ENCODE measurements at places on chromosomes 5 and 9. TPM values are rescaled to one million over a fixed set of nuclear protein-coding genes. Genes with fewer than 3 reads are reported as not detected.
A peak's percentile ranks its signal among the peaks of the same experiment; 100 is the strongest.

The PCDHB5 gene
- 10.3 TPM for total RNA-seq

The IRX2 gene
- 0.15 TPM for total RNA-seq

The C9 gene
- total RNA-seq, result 0.20 TPM

DNA sequence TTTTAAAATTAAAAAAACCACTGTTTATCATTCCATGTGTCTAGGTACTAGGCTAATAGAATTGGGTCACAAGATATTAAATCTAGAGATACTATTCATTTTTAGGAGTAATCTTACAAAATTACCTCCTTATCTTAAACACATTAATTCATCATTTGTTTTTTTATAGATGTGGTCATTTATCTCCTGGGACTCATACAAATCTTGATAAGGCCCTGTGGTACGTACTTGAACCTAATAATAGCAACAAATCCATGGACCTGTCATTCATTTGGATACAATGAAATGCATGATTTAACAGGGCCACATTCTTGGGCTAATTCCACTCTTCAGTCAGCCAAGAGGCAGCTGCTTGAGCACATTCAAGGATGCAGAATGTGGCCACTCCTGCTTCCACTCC, 66.4 kb upstream of the MARCHF11 start:
- no peak for DNase-seq

The SUSD3 gene
- total RNA-seq, result 36.4 TPM

The TICAM2 gene
- 1.0 TPM for total RNA-seq

- DNase-seq, result no peak
Observed at GRCh38 chr5:169511708-169512107, 71.9 kb upstream of the SPDL1 start.

- DNase-seq, result peak; percentile 63
Observed at GRCh38 chr5:172855597-172856292, 21.7 kb downstream of the ERGIC1 start.

The RAD23B gene
- 48.9 TPM for total RNA-seq

- no peak for DNase-seq
Observed at GRCh38 chr9:107409581-107410389, 79.8 kb downstream of the KLF4 start.

The GABRG2 gene
- not detected for total RNA-seq

GRCh38 chr9:119289740-119290433, 79.3 kb downstream of the BRINP1 start:
- DNase-seq, result no peak

The LMX1B gene
- total RNA-seq, result 0.20 TPM

The PCDHGB6 gene
- 13.6 TPM for total RNA-seq

The ANKRD31 gene
- total RNA-seq, result 0.38 TPM

- DNase-seq, result no peak
Observed at GRCh38 chr5:168360521-168361285, 69.3 kb downstream of the WWC1 start.

The FBP1 gene
- 2.4 TPM for total RNA-seq

DNA sequence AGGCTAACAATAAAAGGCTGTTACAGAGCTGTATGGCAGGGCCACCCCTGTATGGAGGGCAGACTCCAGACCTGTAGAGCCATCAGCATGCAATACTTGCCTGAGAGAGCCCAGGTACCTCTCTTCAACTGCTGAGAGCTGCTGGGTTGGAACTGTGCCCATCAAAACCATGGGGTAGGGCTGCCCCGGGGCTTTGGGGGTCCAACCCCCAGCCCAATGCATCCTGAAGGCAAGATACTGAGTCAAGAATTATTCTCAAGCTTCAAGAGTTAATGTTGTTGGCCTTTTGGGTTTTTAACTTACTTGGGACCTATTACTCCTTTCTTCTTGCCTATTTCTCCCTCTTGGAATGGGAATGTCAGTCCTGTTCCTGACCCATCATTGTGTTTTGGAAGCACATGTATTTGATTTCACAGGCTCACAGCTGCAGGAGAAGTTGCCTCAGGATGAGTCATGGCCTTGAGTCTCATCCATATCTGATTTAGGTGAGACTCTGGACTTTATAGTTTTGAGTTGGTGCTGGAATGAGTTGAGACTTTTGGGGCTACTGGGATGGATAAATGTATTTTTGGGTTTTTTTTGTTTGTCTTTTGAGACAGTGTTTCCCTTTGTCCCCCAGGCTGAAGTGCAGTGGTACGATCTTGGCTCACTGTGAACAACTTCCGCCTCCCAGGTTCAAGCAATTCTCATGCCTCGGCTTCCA, 21.0 kb upstream of the CDK7 start:
- DNase-seq, result no peak

DNA sequence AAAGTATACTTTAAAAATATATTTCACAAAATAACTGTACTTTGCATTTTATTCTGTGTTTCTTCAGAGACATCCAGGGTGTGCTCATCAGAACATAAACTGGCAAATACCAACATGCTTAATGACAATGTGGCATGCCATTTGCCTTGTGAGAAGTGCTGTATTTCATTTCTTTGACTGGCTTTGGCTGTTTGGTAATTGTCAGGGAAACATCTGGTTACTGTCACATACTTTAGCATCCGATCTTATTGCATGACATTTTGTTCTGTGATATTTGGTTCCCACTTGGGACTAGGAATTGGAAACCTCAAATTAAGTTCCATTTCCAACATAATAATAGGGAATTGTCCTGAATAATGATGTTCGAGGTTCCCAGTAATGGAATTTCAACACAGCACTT, 96.5 kb downstream of the FGF10 start:
- DNase-seq, result no peak

The SPINK9 gene
- total RNA-seq, result not detected

- no peak for DNase-seq
Observed at GRCh38 chr5:137600721-137601360, 101.7 kb upstream of the SPOCK1 start.

The GRPEL2 gene
- 17.4 TPM for total RNA-seq

The IL13 gene
- not detected for total RNA-seq

The SLC4A9 gene
- total RNA-seq, result not detected

DNA sequence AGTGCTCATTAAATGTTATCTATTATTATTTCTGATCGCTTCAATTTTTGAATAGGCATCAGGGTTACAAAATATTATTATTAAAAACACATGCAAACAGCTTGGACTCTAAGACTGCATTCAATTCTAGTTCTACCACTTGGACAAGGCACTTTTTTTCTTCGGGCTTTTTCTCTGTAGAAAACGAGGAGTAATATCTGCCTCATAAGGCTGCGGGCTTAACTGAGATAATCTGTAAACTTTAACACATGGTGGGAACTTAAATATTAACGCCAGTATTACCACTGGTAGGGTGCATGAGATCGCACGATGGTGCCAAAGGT, 511 bp upstream of the SPDL1 start:
- no peak for DNase-seq

- no peak for DNase-seq
Observed at GRCh38 chr9:97874624-97875023, 21.6 kb downstream of the FOXE1 start.

- DNase-seq, result no peak
Observed at GRCh38 chr5:138448070-138448469, 9.2 kb downstream of the REEP2 start.

DNA sequence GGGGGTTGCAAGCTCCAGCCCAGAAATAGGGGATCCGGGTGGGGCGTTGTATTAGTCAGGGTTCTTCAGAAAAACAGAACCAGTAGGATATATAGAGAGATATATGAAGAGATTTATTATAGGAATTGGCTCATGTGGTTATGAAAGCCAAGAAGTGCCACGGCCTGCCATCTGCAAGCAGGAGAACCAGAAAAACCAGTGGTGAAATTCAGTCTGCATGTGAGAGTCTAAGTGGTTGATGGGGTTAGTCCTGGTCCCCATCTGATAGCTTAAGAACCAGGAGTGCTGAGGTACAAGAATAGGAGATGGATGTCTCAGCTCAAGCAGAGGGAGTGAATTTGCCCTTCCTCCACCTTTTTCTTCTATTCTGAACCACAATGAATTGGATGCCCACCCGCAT, 123.4 kb upstream of the APC start:
- DNase-seq, result no peak

The LAMC3 gene
- 1.8 TPM for total RNA-seq

- no peak for DNase-seq
Observed at GRCh38 chr9:107975426-107976010, 485.9 kb upstream of the KLF4 start.

The CD74 gene
- 750 TPM for total RNA-seq

DNA sequence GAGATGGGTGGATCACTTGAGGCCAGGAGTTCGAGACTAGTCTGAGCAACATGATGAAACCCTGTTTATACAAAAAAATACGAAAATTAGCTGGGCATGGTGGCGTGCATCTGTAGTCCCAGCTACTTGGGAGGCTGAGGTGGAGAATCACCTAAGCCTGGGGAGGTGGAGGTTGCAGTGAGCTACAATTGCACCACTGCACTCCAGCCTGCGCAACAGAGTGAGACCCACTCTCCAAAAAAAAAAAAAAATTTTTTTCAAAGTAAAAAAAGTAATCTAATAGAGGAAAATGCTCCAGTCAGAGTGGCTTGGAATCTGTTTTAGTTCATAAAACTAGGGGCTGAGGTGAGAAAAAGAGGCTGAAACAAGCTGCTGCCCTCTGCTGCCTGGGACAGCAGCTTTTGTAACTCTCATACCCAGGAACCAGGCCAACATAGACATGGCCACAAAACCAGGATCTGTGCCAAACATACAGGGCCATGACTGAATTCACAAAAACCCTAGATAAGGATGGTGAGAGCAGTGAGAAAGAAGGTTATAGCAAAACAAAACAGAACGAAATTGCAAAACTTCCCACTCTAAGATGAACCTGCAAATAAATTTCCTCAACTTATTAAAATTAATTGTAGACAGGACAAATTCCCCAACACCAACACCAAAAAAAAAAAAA, 13.1 kb upstream of the DCAF12 start:
- DNase-seq, result peak; percentile 40

DNA sequence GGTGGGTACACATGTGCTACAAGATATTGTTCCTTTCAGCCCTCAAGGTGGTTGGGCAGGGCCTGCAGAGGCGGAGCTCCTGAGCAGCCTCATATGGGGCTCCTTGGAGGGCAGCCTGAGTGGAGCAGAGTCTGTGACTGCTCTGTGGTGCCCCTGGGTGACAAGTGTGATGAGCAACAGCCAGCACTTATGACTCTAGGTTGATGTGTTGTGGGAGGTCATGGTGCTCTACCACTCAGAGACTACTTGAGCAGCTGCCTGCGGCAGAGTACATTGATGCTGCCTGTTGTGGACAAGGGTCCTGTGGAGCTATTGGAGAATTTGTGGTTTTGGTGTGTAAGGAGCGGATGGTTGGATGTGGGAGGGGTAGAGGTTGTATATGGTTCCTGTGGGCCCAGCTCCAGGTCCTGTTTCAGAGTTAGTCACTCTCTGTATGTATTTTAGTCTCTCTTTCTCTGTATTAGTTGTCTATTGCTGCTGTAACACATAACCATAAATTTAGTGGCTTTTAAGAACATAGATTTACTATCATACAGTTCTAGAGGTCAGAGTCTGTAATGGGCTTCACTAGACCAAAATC, 141.3 kb downstream of the SREK1 start:
- no peak for DNase-seq

The CNTNAP3 gene
- 0.73 TPM for total RNA-seq

- no peak for DNase-seq
Observed at GRCh38 chr5:177469750-177470525, 3.5 kb downstream of the DBN1 start.

GRCh38 chr5:141003791-141004611, 37.7 kb downstream of the PCDHAC2 start:
- no peak for DNase-seq

The FYB1 gene
- total RNA-seq, result 2.4 TPM

DNA sequence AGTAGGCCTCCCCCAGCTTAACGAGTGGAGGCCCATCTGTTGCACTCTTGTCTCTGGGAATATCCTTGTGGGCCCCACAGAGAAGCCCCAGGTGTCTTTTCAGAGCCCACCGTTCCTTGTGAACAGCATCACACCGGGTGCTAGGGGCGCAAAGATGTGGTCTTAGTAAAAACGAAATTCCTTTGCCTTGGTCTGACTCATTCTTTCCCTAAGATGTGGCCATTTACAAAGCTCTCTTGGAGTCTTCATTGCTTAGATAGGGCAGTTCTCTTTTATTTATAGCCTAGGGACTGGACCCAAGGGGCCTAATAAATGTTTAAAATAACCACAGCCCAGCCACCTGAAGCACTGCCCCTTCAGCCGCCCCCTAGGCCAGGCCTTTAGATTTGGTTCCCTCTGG, 52.8 kb upstream of the RPL26L1 start:
- DNase-seq, result peak; percentile 17

The HTR1A gene
- 0.25 TPM for total RNA-seq

DNA sequence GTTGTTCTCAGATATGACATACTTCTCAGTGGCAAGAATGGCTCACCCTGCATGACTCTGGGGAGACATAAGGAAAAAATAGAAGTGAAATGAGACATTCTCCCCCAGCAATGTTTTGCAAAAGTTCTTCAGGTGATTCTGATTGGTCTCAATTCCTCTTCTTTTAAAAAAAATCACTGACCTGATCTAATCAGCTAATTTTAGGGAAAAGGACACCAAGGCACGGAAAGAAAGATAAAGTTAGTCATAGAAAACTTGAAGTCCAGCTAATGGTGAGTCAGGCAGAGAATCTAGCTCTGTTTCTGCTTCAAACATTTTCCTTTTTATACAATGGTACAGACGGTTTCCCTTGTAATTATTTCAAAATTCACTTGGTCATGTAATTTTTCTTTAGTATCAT, 1018.9 kb upstream of the ARRDC3 start:
- DNase-seq, result no peak

All from ovary (tissue), 10 donors.